NCI-H446 treated with DMSO at 0.1 percent for 48 hours (cell line): ENCODE measurements at places on chromosomes 12 and 14.

DNA sequence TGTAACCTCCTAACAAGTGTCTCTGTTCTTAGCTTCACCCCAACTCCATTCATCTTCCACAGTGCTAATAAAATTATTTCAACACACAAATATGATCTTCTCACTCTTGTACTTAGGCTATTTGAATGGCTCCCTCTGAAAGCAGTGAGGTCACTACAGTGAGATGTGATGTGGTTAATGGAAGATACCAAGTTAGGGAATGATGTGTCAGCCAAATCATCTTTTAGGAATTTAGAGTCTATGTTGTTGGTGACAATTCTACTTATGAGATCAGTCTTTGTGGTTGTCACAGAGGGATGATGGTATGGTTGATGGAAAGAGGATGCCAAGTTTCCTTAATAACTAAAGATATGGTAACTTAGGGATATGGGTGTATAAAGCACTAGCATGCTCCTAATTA lies 57.6 kb downstream of the POLR3B start:
- DNase-seq: no peak

DNA sequence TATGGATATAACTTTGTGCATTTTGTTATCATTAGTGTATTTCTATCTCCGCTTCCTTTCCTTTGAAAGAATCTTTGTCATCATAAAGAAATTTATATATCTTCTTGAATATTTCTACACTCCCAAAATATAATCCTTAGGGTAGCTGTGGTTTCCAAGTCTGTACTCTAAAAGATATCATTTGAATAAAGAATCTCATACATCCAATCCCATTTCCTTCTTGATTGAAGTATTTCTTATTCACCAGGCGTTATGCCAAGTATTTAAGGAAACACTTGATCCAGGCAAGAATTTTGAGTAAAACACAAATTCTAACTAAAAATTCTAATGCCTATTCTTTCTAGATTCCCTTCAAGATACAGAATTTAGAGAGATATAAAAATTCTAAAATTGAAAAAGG lies 821.8 kb downstream of the GALC start:
- DNase-seq: no peak

GRCh38 chr14:61399365-61399764 lies 78.0 kb downstream of the PRKCH start:
- DNase-seq: no peak

DNA sequence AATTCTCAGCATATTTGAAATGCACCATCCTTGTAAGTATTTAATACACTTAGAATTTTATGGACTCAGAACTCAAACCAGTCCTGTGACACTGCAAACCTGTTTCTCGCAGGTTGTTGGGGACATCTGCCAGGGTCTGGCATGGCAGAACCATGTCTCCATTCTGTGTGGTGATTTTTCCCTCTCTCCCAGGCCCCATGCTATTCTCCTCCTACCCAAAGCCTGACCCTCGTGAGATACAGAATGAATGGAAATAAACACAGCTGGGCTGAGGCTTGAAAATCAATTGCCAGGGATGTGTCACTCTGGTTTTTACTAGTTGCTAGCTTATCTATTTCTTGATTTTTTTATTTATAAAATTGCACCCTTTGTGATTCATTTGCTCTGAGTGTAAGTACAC lies 19.8 kb downstream of the TPH2 start:
- no peak for DNase-seq

GRCh38 chr14:105005329-105005928 lies 15.5 kb downstream of the CDCA4 start:
- no peak for DNase-seq

DNA sequence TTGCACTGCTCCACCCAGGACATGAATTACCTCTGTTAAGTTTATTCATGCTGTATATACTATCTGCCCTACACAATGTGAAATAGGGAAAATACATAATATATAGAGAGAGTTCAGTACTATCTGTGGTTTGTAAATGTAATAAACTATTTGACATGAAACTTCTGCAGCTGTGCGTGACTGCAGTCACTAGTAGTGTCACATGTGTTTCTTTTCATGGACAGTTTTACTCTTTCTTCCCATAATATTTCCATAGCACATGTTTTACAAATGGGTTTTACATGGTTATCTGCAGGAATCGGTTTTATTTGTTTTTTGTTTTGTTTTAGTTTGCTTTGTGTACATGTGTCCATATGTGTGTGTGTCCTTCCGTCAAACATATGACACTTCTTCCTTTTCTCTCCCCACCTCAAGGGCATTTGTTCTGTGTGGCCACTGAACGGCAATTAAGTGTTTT lies 1644.1 kb upstream of the FLRT2 start:
- DNase-seq: no peak
